ENCODE measurements at places on chromosomes 11 and 22.

- no peak for DNase-seq
These were observed 10.5 kb downstream of the NUMA1 start for GRCh38 chr11:72069787-72070251.

GRCh38 chr11:41256041-41256440, 203.4 kb downstream of the LRRC4C start:
- DNase-seq, result no peak

GRCh38 chr22:40328546-40329456, 17.5 kb upstream of the ADSL start:
- no peak for DNase-seq

- DNase-seq, result no peak
These were observed 13.9 kb downstream of the CTNND1 start for GRCh38 chr11:57775491-57775890.

GRCh38 chr11:66728693-66729385, at the start of gene SPTBN2:
TSS of gene SPTBN2 (minus strand) at chr11:66729216. CDS start at chr11:66721240, 7,976 bp downstream.
- DNase-seq, result no peak

DNA sequence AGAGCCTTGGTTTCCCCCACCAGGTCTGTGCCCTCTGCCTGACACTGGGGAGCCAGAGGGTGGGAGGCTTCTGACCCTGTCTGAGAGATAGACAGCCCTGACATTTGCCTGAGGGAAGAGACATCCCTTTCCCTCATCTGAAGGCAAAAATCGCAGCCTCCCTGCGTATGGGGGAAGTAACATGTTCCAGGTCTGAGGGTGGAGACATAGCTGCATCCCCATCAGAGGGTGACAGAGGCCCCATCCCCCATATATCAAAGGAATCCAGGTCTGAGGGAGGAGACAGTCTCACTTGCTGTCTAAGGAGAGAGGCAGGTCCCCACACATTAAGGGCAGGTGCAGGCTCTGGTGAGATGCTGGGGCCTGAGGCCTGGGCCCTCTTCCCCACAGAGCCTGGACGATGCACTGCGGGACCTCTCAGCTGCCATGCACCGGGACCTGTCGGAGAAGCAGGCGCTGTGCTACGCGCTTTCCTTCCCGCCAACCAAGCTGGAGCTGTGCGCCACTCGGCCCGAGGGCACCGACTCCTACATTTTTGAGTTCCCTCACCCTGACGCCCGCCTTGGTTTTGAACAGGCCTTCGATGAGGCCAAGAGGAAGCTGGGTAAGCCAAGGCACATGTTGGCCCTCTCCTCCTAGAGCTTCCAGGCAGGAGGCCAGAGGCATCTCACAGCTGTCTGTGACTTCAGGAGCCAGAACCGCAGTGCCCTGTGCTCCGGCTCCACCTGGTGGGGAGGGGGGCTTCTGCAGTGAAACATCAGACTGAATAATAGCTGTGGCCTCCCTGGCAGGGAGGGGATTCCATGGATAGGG, 16.1 kb upstream of the RELT start:
- peak; percentile 53 for DNase-seq

- DNase-seq, result peak; percentile 93
These were observed 1.2 kb downstream of the PHLDB1 start for GRCh38 chr11:118608360-118609227.
